ENCODE measurements at places on chromosomes 11 and 22.

- DNase-seq, result no peak
These were observed 1.2 kb downstream of the CNIH2 start for GRCh38 chr11:66279092-66279734.

GRCh38 chr11:62125881-62126280 is 2.1 kb downstream of the INCENP start:
- DNase-seq, result no peak

GRCh38 chr11:76049511-76049910 is 156.8 kb downstream of the WNT11 start:
- DNase-seq, result no peak

DNA sequence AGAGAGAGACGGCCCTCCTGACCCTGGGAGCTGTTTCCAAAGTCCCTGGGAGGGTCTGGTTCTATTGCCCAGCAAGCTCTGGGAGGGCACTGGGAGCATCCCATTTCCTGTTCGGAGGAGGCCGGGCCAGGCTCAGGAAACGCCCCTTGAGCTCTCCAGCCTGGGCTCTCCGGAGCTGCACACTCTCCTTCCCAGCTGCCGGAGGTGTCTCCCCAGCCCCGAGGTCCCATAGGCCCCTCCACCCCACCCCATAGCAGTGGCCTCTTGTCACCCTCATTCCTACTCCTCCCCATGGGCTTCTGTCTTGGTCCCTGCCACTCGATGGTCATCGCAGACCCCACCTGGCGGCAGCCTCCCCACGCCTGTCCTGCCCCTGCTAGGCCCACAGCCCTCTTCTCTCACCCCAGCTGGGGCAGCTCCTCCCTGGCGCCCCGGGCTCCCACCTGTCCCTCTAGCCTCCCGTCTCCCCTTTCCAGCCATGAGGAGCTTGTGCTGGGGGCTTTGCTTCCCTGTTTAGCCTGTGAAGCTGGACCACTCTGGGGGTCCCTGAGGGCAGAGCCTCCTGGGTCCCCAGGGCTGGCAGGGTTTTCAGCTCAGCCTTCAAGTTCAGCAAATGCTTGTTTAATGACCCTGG is 2.8 kb downstream of the TSPAN32 start:
- no peak for DNase-seq

- DNase-seq, result no peak
These were observed 93.9 kb upstream of the PITPNB start for GRCh38 chr22:28012832-28013460.

- no peak for DNase-seq
These were observed 67.4 kb downstream of the SCUBE1 start for GRCh38 chr22:43275545-43276317.

DNA sequence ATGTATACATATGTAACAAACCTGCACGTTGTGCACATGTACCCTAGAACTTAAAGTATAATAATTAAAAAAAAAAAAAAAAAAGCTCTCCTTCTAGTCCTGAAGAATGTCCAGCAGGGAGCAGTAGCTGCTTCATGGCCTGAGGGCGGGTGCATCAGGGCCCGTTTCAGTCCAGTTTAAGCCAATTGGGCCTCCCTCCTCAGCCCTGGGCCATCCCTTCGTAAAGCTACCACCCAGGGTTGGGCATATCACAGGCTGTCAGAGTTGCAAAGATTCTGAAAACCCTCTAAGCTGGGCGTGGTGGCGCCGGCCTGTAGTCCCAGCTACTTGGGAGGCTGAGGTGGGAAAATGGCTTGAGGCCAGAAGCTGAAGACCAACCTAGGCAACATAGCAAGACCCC is 5.4 kb downstream of the TMPRSS13 start:
- DNase-seq, result no peak

- no peak for DNase-seq
These were observed 96.2 kb upstream of the MTMR2 start for GRCh38 chr11:96019810-96020747.

GRCh38 chr11:133339495-133340140 is 192.7 kb downstream of the OPCML start:
- DNase-seq, result no peak

DNA sequence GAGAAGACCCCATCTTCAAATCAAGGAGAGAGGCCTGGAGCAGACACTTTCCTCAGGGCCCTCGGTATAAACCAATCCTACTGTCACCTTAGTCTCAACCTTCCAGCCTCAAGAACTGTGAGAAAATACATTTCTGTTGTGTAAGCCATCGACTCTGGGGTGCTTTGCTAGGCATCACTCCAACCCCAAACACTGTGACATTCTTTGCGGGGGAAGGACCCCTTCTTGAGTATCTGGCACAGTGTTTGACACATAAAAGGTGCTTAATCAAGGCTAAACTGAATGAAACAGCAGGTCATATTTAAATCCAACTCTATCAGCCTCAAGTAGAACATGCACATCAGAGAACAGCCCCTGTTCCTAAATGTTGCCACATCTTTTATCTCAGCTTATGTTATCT is 558.1 kb downstream of the INSC start:
- DNase-seq, result no peak
